Non-pigmented ciliary epithelial cell (primary cell): ENCODE measurements at places on chromosomes 5 and 9.

DNA sequence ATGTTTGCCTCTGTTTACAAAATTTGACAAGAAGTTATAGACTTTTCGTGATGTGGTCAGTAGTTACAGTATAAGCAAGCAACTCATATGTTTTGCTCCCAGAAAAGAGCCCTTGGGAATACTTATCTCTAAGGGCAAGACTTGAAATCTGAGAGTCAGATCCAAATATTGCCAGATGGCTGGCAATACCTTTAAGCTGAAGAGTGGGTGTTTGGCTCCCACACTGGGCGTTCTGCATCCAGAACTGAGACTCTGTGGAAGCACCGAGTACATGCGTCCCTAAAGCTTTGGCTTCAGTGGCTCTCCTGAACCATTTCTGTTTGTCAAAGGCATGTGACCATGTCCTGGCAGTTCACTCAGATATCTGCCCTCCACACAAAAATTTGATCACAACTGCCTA is 194.1 kb downstream of the DCP2 start:
- no peak for DNase-seq

DNA sequence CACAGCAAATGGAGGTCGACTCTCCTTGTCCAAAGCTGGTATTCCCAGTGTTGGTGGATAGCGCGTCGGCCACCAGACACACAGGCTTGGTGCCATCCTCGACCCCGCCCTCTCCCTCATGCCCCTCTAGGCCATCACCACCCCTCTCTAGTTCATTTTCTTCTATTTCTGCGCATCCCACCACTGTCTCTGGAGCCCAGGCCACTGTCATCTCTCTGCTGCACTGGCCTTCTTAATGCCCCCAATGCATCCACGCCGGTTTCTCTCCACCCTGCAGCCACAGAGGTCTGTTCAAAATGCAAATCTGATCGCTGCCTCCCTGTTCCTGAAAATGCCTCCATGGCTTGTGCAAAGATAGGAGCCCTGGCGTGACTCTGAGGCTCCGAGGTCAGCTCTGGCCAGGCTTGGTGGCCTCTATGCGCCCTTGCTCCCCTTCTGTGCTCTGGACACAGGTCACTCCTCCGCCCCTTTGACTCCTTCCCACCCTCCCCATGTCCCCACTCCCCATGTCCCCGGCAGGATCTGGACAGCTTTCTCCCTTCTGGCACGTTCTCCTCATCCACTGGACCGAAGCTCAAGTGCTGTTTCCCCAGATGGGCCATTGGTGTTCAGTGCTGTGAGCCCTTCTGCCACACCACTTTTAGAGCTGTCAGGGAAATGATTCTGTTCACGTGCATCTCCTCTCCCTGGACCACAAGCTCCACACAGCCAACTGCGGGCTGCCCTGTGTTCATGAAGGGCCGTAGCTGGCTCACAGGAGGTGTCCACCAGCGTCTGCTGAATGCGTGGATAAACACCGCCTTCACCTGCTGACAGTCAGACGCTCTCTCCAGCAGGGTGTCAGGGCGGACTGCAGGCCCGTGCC is 59.5 kb upstream of the RNF130 start:
- no peak for DNase-seq

DNA sequence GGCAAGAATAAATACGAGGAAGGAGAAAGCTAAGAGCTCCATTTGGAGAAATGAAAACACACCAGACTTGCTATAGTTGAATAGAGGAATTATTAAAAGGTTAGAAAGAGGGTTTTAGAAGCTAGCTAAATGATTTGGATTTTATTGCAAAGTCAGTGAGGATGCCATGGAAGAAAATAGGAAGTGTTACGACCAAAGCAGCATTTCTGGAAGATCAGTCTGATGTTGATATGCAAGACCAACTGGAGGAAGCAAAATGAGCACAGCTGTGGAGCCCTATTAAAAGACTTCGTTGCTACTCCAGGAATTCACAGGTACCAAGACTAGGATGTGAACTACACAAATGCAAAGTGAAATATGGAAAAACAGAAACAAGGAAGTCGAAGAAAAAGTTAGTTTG is 2.1 kb downstream of the DHX29 start:
- DNase-seq, result no peak

DNA sequence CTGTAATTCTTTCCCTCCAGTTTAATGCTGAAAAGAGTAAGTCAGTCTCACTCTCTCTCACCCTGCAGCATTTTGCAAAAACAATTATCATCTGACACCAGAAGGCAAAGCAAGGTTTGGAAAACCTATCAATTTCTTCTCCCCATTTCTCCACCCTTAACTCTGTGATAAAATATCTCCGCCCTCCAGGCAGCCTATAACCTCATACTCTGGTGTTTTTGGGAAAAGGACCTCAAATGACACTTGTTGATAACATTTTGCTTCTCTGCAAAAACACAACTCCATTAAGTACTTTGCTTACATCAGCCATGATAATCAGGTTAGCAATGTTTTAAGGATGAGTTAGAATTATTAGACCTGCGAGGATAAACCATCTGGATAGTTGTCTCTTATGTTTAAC is 2.3 kb downstream of the ANKH start:
- DNase-seq, result no peak

DNA sequence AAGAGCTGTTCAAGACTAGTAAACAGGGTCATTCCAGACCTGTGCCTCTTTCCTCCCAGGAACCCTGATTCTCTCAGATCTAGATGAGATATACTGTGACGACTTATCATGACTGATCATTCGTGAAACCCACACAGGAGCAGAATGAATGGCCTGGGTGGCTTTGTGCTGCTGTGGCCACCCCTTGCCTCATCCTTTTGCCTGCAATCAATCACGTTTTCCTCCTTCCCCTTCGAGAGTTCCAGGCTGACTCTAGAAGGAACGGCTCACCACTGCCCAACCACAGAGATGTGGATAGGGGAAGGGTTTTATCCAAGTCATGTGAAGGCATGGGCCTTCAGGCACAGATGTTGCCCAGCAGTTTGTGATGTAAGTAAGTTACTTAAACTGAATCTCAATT is 5.8 kb downstream of the ANXA6 start:
- DNase-seq, result no peak

DNA sequence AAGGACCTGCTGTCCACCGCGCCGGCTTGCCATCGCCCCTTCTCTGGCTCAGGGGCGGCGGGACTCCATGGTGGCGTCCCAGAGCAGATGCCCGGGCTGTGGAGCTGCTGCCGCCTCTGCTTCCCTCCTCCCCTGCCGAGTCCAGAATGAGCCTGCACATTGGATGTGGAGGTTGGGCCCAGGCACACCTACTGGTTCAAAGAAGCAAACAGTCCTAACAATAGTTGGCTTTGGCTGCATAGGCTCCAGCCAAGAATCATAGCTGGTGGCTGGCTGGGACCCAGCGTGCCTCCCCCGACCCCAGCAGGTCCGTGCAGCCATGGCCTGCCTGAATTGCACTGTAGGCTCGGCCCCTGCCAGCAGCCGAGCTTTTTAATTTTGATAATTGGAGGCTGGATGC is 25.8 kb downstream of the ADAMTSL2 start:
- DNase-seq, result no peak

GRCh38 chr5:34524123-34524522 is 132.0 kb upstream of the RAI14 start:
- DNase-seq, result peak; percentile 49

DNA sequence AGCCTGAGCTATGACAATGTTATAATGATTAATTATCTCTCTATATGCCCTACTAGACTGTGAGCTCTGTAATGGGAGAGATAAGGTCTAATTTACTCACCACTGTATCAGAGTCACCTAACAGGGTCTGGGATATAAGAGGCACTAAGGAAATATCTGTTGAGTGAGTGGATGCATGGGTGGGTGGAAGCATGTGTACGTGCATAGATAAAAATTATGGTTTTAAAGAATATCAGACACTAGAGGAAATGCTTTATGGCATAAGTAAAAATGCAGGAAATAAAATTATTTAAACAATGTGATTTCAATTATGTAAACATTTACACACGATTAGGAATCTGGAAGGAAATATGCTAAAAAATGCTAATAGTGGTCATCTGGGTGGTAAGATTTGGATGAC is 137.8 kb downstream of the SPOCK1 start:
- peak; percentile 59 for DNase-seq

DNA sequence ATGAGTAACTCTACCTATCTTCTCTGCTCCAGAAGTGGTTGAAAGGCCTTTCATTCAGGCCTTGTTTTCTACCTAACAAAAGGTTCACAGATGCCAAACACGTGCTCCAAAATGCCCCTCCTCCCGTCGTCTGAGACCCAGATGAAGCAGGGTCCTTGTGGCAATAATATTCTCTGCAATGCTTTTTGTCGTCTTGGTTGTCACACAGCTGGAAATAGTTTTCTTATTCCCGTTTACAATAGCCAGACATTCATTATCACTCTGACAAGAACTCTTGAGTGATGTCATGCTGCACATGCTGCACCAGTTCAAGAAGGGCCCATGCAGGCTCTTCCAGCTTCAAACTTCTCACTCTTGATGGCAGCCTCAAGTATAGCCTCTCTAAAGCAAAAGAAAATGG is 7.8 kb downstream of the LPAR1 start:
- DNase-seq, result no peak

DNA sequence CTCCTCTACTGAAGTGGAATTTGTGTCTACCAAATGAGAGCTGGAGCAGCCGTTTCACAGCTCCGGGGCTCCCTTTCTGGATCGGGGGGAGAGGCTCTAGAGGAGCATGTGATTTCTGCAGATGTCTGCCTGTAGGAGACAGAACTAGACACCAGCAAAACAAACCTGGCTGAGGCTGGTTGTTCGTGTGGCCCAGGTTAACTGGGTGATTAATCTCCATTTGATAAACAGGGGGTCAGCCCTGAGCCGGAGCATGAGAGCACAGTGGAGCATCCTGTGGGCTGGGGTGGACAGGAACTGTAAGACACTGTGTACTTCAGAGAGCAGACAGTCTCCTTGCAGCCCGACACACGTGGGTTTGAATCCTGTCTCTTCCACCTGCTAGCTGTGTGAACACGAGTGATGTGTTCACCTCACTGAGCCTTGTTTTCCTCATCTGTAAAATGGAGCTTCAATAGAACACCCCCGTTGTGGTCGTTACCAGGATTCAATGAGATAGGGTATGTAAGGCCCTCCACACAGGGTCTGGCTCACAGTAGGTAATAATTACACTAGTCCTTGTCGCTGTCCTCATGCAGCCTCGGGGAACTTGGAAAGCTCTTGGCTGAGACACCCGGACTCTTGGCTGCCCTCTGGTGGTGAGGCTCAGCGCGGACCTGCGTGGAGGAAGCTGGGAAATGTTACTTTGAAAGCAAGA is 12.9 kb downstream of the CXCL14 start:
- DNase-seq, result no peak

DNA sequence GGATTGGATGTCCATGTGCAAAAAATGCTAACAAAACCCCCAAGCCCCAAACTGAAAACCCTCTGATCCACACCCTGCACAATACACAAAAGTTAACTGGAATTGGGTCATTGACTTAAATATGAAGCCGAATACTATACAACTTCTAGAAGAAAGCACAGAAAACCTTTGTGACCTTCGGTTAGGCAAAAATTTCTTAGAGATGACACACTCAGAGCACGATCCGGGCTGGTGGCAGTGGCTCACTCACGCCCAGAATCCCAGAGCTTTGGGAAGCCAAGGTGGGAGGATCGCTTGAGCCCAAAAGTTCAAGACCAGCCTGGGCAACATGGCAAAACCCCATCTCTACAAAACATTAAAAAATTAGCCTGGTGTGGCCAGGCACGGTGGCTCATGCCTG is 1.8 kb upstream of the DIPK1B start:
- no peak for DNase-seq

GRCh38 chr5:157607371-157608161 is 32.0 kb upstream of the ADAM19 start:
- DNase-seq, result peak; percentile 60

- no peak for DNase-seq
Measured at GRCh38 chr9:129263836-129264235, 85.8 kb upstream of the IER5L start.

GRCh38 chr5:92144824-92145223 is 761.7 kb upstream of the ARRDC3 start:
- no peak for DNase-seq

DNA sequence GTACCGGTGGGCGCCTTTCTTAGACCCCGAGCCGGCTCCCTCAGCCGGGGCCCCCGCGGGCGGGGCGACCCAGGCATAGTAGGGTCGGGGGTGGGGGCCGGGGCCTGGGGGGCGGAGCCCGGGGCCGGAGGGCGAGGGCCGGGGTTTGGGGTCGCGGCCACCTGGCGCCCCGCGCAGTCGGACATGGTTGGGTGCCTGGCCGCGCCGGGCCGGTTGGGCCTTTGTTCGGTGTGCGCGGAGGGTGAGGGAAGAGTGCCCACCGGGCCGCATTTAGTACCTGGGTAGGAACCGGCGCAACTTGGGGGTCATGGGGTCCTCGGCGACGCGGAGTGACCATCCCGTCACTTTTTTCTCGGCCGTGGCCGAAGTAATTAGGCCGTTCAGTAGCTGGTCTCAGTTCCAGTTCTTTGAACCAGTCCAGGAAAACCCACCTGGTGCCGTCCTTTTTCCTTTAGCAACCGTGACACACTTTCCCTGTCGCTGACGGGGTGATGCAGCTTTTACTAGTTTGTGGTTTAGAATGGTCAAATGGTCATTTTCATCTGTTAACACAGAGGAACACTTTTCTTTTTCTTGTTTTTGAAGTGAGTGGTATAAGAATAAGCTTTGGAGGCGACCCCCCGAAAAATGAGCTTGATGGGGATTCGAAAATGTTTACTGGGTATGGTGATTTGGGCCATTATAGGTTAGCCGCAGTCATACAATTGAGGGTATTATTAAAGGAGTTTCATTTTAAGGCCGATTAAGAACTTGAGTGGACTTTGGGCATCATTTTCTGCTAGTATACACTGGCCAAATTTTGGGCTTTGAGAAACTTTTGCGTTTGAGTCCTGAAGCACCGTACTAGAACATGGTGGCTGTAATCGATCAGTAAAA is 589 bp downstream of the CKS2 start:
- DNase-seq, result no peak

GRCh38 chr9:23663946-23664345 is 162.1 kb downstream of the ELAVL2 start:
- no peak for DNase-seq

- no peak for DNase-seq
Measured at GRCh38 chr9:131607591-131607990, 62.3 kb downstream of the PRRT1B start.

DNA sequence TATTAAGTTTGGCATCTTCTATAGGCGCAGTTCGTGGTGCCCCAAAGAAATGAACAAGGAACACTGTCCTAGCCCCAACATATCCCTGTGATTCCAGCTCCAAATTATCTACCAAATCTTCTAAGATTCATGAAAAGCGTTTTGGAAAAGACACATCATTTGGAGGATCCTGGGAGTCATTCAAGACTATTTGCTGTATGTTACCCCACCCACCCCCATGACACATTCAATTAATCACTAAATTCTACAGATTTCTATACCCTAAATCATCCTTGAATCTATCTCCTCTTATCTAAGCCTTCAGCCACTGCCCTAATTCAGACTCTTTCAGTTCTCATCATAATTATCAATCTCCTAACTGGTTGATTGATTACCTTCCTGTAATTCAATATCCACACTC is 5.5 kb upstream of the RUSC2 start:
- no peak for DNase-seq

DNA sequence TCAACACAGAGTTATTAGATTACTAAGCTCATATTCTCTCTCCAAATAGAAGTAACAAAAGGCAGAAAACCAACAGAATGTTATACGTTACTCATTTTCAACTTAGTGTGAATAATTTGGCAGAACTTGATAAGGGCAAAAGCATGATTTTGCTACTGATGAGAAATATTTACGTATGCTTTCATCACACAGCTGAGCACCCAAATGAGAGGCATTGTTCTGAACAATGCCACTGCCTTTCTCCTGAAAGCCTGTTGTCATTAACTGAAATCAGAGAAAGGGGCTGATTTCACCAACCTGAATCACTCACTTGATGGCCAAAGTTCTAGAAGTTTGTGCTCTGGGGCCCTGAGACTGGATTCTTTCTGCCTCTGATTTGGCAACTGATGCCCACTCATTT is 367.5 kb upstream of the PTGER4 start:
- no peak for DNase-seq
